ENCODE measurements at places on chromosomes 1 and 21.

- no peak for DNase-seq
These were observed 225.7 kb upstream of the AJAP1 start for GRCh38 chr1:4428711-4429110.

DNA sequence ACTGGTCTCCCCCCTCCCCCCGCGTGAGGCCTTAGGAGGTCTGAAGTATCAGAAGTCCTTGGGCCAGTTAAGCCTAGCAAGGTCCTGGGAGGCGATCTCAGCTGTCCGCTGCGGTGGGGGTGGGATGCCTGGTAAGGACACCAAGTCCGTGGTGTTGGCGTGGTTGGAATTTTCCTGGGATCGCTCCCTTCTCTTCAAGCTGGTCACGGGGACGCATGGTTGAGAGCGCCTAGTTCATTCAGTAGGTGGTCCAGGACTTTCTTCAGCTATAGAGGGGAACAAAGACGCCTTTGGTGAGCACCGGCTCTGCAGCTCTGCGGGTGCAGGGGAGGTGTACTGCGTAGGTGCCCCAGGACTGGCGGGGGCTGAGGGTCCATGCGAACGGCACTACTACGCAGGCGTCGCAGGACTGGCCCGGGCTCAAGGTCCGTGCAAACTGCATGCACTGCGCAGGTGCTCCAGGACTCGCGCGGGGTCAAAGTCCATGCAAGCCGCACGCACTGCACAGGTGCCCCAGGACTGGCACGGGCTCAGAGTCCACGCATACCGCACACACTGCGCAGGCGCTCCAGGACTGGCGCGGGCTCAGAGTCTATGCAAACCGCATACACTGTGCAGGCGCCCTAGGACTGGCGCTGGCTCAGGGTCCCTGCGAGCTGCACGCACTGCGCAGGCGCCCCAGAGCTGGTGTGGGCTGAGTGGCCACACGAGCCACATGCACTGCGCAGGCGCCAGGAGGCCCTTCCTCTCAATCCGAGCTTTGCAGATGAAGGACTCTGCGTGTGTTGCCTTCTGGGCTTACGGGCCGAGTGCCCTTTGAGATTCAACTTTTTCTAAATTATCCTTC lies 36.6 kb upstream of the HMGN1 start:
- DNase-seq, result peak; percentile 66

GRCh38 chr1:41160498-41161110 lies 81.5 kb downstream of the SCMH1 start:
- DNase-seq, result no peak

DNA sequence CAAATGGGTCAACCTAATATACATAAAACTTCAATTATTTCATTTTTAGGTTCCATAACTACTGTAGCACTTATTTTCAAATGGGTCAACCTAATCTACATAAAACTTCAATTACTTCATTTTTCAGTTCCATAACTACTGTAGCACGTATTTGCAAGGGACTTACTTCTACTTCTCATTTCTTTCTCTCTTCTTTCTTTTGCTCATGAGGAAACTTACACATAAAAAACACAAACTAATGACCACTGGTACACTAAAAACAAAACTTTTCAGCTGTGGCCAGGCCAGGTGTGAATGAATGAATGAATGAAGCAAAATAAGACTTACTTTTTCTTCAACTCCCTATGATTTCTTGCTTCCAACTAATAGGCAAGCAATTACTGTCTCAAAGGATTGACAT lies 11.7 kb downstream of the SYDE2 start:
- DNase-seq, result no peak

- no peak for DNase-seq
These were observed 99.2 kb downstream of the PSMG1 start for GRCh38 chr21:39084073-39084472.

DNA sequence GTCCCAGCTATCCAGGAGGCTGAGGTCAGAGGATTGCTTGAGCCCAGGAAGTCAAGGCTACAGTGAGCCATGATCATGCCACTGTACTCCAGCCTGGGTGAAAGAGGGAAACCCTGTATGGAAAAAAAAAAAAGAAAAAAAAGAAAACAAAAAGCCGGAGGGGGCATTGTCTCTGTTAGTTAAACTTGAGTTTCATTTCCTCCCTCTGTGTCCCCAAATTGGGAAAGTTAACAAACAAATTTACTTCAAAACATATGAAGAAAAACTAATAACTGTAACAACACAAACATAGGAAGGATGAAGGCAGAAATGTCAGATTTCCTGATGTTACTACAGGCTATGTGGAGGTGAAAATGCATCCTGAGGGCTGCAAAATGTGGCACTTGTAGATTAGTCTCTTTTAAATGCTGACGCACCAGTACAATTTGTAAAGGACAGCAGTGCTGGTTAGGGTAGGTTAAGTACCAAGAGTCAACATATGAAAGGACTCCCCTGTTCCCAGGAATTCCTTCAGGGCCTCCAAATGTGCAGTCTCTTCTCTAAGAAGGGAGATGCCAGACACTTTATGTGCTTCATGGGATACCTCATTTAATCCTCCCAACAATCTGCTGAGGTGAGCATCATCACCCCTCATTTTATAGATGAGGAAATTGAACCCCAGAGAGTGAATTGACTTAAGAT lies 52.9 kb downstream of the DEGS1 start:
- no peak for DNase-seq

- no peak for DNase-seq
These were observed 97.0 kb downstream of the OBSCN start for GRCh38 chr1:228304766-228305395.

- DNase-seq, result no peak
These were observed 2.9 kb upstream of the CLIC4 start for GRCh38 chr1:24742090-24742938.

- DNase-seq, result no peak
These were observed 16.9 kb upstream of the MAP10 start for GRCh38 chr1:232788235-232788872.

GRCh38 chr1:115036814-115037507 lies 7.3 kb downstream of the TSHB start:
- DNase-seq, result no peak
